Activated CD4-positive, alpha-beta T cell treated with anti-CD3 and anti-CD28 coated beads for 4 hours (primary cell): ENCODE measurements at places on chromosomes 1 and 21.

DNA sequence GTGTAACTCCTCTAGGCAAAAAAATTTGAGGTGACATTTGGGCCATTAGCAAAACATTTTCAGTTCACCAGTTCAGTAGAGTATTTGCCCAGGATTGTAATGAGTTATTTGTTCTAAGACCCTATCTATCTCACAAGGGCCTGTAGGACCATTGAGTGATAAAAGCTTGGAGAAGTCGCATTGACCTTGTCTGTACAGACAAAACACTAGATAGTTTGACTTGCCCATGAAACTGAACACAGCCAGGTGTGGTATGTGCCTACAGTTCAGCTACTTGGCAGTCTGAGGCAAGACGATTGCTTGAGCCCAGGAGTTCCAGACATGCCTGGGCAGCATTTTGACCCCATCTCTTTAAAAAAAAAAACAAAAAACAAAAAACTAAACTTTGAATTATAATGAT lies 3.1 kb downstream of the ATP5IF1 start:
- no peak for DNase-seq

DNA sequence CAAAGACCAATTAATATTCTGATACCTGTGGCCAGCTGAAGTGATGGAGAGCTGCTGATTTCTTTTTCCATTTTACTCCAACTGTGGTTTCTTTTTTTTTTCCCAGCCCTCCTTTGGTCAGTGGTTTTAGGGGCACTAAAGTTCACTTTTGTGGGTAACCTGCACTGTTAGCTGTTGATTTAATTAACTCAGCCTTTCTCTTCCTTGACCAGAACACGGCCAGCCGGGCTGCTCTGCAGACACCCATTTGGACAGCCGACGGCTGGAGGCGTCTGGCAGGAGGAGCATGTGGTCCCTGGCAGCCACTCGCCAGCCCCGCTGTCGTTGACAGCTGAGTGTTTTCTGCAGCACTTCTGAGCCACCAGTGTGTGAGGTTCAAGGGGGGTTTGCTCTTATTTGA lies 136.2 kb upstream of the RUNX3 start:
- no peak for DNase-seq

DNA sequence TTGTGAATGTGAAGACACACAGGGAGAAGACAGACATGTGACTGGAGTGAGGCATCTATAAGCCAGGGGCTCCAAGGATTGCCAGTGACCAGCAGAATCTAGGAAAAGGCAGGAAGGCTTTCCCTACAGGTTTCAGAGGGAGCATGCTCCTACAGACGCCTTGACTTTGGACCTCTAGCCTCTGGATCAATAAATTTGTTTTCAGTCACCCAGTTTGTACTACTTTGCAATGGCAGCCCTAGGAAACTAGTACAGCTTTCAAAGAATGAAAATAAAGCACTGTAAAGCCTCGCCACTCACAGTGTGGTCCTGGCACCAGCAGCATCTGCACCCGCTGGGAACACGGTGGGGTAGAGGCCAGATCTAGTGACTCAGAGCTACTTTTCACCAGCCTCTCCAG lies 510.0 kb downstream of the LTN1 start:
- DNase-seq: no peak

DNA sequence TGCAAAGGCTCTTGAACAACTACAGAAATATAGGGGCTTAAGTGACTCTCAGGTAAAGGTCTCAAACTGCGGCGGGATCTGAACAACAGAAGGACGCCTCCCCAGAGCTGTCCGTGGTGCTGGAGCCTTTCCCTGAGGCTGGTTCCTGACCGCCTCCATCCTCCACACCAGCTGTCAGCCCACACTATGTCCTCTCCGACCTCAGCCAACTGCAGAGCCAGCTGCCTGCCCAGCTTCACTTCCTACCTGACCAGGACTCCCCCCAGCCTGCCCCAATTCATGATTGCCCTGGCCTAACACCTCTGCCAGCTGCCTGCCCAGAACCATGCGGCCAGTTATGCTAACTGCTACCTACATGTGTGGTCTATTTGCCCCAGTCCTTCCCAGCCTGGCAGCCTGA lies 63.6 kb upstream of the ZC3H12A start:
- DNase-seq: no peak

DNA sequence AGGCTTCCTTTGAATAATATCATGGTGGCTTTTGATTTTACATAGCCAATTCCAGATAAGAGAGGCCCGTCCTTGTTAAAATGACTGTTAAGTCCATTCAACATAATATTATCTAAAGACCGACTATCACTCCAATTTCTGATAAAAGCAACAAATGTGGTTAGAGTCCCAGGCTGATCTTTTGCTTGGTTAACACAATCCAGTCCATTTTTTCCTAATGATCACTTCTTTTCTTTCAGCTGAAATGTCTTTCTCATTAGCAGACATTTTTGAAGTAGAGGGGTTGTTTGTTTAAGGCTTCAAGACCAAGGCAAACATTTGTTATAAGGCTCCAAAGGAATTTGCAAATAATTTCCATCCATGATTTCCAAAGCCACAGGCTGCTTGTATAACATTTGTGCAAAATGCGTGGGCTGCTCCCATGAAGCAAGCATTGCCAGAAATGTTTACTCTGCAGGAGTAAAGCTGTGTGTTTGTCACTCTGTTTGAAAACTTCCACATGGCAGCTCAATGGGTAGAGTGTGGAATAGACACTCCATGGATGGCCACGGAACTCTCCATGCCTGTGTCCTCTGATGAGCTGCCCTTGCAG lies 111.5 kb downstream of the PSMG1 start:
- no peak for DNase-seq

DNA sequence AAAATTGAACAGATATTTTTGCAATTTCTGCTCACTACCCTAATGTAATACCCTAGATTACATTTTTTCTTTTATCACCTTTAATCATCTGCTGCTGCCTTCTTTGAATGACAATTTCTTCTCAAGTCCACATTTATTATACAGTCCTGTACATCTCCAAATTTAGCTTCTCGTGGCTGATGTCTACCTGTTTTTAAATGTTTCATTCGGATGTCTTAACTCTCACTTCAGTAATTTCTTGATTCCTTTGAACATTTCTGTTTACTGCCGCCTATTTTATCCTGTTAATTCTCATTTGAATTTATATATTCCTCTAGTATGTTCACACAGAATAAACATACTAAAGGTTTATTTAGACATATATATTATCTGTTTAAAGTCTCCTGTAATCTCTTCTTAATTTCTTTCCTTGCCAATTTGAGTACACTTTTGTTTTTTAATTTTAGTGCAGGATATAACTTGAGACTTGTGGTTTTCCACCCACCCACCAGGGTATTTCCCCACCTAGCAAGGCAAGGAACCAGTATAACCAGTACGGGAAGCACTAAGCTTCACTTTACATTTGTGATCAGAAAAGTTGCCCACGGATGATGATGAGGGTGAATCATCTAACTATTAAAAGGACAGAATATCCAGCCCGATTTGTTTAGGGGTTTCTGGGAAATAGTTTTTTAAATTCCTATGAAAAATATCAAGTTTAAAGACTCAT lies 12.7 kb downstream of the INSL5 start:
- peak; percentile 67 for DNase-seq

DNA sequence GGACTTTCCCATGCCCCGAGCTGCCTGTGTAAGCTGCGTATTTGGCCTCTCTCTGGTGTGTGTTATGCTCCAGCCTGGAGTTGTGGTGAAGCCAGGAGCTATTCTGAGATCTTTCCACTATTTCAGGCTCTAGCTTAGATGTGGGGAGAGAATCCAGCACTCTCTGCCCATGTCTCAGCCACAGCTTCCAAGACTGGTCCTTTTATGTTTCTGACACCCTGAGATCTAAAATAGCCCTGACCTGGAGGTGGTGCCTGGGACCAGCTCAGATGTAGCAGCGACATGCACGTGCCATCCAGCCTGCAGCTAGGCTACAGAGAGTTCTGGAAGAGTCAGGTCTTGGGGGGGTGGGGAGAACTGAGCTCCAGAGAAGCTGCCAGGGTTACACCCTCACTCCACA lies 76.5 kb downstream of the TENT5C start:
- no peak for DNase-seq

DNA sequence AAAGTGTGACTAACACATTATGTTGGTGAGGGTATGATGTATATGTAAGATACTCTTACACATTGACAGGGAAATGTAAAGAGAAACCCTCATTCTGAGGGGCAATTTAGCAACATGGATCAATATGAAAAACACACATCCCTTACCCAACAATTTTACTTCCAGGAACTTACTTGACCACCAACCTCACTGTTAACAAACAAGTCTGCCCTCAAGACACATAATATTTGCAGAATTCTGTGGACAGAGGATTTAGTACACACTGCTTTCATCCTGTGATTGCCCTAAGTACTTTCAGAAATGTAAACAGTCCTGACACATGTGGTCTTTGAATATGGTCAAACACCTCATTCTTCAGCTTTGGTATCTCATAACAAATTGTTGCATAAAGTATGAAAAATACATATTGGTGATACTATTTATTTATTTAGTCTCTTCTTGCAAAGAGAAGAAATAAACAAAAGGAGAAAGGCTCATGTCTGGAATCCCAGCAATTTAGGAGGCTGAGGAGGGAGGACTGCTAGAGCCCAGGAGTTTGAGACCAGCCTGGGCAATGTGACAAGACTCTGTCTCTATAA lies 6.9 kb downstream of the USP48 start:
- DNase-seq: no peak

- DNase-seq: no peak
These were observed 86.2 kb downstream of the SIK1 start for GRCh38 chr21:43340491-43341377.

DNA sequence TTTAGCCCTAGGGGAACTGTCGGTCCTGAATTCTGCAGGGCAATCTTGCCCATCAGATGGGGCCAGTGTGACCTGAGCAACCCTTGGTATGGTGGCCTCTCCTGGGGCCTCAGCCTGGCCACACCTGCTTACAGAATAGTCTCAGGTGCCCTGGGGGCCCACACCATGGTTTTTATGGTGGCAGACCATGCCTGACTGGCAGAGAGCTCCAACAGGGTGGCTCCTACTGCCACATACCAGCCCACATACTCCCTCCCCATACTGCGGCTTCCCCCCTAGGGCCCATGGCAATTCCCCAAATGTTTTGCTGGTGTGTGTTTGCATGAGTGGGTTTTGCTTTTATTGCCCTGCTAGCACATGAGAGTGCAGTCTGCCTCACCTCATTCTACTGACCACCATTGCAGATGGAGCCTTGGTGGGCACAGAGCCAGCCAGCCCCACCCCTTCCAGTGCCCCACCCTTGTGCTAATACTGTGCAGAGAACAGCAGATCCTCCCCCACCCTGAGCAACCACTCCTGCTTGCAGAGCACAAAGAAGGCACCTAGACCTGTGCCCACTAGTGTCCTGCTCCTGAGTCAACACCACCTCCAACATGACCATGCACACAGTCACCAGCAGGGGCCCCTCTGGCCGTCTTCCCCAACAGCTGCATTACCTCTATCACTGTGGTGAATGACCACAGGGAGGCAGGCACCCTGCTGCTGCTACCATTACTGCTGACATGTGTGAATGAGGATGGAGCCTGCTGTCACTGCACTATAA lies 86.8 kb downstream of the GDAP2 start:
- no peak for DNase-seq

- no peak for DNase-seq
These were observed 213.5 kb upstream of the PTGFR start for GRCh38 chr1:78277253-78277652.

DNA sequence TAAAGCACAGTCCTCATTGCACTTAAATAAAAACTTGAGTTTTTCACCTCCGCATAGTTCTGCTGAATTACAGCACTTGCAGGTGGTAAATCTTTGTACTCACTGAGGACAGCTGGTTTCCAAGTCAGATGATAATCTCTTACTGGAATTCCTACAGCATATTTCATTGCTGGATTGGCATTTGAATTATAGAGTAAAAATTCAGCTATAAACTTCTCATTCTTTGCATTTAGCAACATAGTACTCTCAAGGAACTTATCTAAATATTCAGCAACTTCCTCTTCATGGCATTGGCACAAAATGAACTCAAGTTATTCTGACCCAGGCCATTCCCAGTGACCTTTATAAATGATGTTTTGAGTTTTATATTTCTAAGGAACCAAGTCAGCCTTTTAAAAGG lies 23.4 kb downstream of the GORAB start:
- no peak for DNase-seq
